Lung (tissue), 17 donors: ENCODE measurements at places on chromosomes 12 and 14. TPM values are rescaled to one million over a fixed set of nuclear protein-coding genes. Genes with fewer than 3 reads are reported as not detected.

GRCh38 chr12:32970465-32971110, 74.0 kb upstream of the PKP2 start:
- no peak for DNase-seq

KRT85 gene
- polyA plus RNA-seq = not detected

DNA sequence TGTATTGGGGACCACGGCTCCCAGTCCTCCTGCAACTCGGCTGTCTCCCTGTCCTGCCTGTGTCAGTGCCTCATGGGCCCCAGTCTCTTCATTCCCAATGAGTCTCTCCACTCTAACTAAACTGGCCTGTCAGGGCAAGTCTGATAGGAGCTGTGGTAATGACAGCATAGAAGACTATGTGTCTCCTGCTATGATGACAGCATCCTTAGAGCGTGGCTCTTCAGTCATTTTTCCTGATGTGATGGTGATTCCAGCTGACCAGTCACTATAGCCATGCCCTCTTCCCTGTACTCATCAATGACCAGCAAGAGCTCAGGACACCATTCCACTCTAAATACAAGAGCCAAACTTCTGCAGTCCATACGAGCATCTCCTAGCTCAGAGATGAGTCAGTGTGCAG, 339.8 kb downstream of the PCNX1 start:
- no peak for DNase-seq

DNA sequence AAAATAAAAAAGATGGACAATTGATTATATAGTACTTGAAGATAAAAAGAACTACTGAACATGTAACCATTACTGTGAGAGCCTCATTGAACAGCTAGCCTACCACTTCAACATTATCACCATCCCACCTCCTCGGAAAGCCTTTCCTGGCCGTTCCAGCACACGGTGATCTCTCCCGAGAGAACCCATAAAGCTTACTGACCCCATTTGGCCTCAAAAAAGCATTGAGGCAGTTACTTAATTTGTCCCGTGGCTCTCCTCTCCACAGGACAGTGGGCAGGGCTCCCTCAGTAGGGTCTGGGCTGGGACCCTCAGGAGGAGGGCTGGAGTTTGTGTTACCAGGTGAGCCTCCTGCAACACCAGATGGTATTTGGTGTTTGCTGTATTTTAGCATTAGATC, 55.8 kb downstream of the RAB35 start:
- DNase-seq = no peak

- DNase-seq = no peak
Measured at GRCh38 chr12:118011961-118012360, 4.5 kb upstream of the RFC5 start.

GRCh38 chr14:43795600-43796228, 711.4 kb downstream of the FSCB start:
- DNase-seq = peak; percentile 53

DNA sequence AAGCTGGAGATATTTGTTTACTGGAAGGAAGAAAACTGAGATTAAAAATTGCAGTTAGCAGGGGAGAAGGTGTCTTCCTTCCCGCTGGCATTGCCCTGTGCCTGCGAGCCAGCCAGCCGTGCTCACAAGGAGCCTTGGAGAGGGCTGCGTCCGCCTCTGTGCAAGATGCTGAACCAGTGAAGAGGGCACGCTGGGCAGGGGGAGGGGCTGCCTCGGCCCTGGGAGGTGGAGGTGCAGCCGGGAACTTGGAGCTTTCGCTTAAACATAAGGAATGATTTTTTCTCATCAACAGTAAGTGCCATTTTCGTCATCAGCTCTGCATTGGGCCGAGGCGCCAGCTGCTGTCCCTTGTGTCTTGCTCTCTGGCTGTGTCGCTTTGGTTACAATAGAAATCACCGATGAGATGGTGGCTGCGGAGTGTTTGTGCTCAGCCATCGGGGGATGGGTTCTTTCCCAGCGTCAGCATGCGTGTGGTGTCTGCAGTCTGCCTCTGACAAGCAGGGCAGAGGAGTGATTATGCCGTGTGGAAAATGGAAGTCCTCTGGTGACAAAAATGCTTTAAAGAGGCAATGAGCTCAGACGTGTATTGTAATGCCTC, 97.3 kb downstream of the ESR2 start:
- DNase-seq = peak; percentile 80

GLT8D2 gene
- polyA plus RNA-seq = 4.9 TPM

PROX2 gene
- polyA plus RNA-seq = 0.01 TPM

GRCh38 chr14:89960914-89961313, 5.2 kb downstream of the TDP1 start:
- DNase-seq = no peak

GRCh38 chr14:103408491-103409155, 23.4 kb downstream of the MARK3 start:
- no peak for DNase-seq

MAP1LC3B2 gene
- 1.1 TPM for polyA plus RNA-seq

CREBL2 gene
- polyA plus RNA-seq = 23.1 TPM

GRCh38 chr14:94478420-94478819, 2.4 kb upstream of the SERPINA9 start:
- no peak for DNase-seq
